SK-MEL-5 (cell line): ENCODE measurements at places on chromosomes 3 and 15. TPM values are rescaled to one million over a fixed set of nuclear protein-coding genes. Genes with fewer than 3 reads are reported as not detected.

GRCh38 chr3:100725935-100726513 is 16.7 kb downstream of the TFG start:
- peak; percentile 16 for DNase-seq

- no peak for DNase-seq
Observed at GRCh38 chr3:114025451-114025850, 30.9 kb downstream of the CCDC191 start.

DNA sequence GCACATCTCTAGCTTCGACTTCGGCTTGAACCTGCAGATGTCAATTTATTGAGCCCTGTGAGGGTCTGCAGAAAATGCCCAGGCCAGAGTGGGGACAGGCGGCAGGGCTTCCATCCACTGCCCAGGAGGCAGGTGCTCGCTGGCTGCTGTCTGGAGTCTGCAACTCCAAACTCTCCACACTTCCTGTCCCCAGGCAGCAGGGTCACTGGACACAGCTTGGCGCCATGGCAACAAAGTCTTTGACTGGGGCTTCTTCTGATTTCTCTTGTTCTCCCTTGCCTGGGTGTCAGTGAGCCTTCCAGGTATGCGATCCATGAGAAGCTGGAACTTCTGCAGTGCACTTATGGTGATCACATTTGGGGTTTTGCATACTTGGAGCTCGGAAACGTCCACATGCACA is 33.5 kb downstream of the SV2B start:
- DNase-seq = no peak

GRCh38 chr3:97230486-97230885 is 416.1 kb downstream of the EPHA6 start:
- DNase-seq = no peak

DNA sequence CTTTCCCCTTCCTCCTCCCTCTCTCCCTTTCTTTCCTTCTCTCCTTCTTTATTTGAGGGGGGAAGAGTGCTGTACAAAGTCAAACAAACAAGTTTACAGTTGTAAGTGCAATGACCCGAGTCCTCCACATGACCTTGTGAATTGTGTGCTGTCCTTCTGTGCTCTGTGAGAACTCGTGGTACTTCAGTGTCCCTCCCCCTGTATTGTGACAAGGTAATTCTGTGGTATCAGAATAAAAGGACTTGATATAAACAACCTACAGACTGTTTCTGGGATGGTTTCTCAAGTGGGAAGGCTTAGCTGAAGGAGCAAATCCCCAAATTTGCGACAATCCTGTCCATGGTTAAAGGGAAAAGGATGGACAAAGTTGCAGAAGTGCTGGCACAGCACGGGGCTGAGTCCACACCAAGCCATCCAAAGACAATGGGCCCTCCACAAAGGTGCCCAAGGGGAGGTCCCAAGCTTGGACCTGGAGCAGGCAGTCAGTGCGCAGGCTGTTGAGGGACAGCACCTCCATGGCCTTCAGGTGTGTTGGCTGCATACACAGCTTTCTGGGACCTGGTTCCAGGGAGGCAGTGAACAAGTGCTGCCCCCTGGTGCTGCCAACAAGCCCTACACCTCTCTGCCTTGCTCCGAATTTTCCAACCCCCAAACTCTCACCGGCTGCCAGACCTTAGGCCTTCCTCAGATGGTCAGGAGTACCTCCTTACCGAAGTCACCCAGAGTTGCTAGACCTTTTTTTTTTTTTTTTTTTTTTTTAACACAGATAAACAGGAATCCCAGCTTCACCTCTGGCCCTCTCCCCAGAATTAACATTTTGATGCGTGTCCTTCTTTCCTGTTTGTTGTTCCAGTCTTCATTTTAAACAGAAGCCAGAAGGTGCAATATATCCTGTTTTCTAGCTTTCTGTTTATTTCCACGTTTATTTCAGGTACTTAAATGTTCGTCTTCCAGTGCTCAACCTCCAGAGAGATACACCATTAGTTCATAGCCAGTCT is 2.6 kb upstream of the APEH start:
- peak; percentile 75 for DNase-seq

- no peak for DNase-seq
Observed at GRCh38 chr3:187286467-187287059, 5.0 kb downstream of the MASP1 start.

DNA sequence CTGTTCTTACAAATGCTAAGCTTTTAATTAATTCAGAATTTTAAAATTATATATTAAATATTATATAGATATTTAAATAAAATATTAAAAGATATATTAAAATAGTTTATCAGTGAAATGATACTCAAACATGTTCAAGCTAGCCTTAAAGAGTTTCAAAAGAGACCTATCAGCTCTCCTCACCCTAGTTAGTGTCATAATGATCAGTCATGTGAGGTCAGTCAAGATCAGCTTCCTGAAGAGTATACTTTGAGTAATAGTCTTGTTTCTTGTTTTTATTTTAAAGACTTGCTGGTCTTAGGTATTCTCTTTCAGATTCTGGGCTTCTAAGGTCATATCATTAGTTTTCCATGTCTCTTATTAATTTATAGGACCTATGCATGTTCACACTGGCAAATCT is 14.5 kb downstream of the EXOG start:
- DNase-seq = no peak

DNA sequence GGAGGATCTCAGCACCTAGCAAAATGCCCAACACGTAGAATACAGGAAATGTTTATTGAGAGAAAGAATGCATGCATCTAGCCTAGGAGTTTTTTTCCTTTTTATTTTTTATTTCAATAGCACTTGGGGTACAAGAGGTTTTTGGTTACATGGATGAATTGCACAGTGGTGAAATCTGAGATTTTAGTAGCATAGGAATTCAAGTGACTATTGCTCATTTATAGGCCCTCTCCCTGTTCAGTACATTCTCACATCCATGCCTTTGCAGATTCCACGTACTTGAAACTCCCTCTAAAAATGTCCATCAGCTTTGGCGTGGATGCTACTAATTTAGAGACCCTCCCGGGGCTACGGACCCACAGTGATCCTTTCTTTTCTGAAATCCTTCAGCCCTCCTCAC is 61.7 kb upstream of the PIAS1 start:
- no peak for DNase-seq

DNA sequence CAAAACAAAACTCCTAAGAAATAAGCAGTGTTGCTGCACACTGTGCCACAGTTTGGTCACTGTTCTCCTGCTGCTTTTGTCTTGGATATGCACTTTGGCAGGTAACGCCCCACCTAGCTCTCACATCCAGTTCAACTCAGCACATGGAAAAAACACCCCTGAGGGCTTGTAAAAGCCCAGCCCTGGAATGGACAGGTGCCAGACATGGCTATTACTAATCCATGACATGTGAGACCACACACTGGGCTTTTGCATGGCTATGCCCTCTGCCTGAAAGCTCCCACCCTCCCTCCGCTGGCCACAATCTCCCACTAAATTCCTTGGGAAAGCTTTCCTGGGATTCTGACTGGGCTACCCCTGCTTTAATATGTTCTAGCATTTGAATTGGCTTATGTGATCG is 24.7 kb upstream of the ZBED2 start:
- no peak for DNase-seq

DNA sequence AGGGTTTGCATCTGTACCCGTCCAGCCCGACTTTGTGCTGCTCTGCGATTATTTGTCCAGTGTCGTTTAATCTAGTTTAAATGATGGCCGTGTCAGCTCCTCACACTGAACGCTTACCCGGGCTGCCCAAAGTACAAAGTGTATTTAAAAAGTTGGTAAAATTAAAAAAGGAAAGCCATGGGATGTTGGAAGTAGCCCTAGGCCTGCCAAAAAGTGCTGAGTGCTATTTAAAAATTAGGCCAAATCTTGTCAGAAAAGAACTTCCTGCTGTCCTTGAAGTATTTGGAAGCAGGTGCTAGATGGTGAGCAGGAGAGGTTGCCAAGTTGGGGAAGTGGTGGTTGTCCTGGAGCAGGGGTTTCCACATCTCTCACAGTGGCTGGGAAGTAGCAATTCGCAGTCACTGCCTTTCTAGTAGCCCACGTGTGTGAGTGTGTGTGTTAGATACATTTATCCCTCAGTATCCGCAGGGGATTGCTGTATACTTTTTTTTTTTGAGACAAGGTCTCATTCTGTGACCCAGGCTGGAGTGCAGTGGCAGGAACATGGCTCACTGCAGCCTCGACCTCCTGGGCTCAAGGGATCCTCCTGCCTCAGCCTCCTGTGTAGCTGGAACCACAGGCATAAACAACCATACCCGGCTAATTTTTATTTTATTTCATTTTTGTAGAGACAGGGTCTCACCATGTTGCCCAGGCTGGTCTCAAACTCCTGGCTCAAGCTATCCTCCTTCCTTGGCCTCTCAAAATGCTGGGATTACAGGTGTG is 664 bp downstream of the PPCDC start:
- peak; percentile 31 for DNase-seq

Gene LRRIQ4
- not detected in 2 replicates for total RNA-seq
